Breast epithelium (tissue), 4 donors: ENCODE measurements at places on chromosomes 16 and 17.
A peak's percentile ranks its signal among the peaks of the same experiment; 100 is the strongest.

DNA sequence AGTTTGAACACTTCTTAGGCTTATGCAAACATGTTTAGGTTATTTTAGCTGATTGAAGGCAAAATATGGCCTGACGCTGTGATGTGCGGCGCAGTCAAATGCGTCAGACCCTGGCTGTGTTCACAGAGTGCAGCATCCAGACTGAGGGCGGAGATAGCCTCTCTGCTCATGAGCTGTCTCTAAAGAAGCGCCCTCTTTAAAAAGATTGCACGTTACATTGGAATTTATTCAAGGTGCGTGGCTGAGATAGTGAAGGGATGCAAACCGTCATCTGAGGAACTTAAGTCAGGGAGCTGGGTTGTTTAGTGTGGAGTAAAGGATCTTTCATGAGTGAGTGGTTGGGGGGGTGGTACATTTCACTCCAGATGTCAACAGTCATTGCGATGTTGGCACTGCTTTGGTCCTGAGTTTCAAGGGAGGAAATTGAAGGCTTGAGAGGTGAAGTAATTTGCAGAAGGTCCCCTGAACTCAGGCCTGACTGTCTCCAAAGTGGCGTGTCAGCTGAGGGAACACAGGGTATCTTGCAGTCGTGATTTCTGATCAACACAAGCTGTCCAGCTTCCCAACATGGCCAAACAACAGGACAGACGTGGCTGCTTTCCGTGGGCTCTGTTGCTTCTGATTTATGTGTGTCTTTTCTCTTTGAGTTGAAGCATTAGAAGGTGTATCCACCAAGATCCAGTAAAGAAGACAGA lies 33.4 kb downstream of the RPTOR start:
- no peak for DNase-seq

GRCh38 chr17:48893646-48894508 lies 1.3 kb downstream of the ATP5MC1 start:
- DNase-seq: no peak

GRCh38 chr17:83111516-83112282 lies 32.3 kb downstream of the METRNL start:
- DNase-seq: no peak

GRCh38 chr17:19386974-19387920 lies at the start of gene MFAP4:
Gene MFAP4, minus strand, starts transcription at chr17:19387190. Its CDS starts 35 bp downstream, at chr17:19387155.
- peak; percentile 73 for DNase-seq

DNA sequence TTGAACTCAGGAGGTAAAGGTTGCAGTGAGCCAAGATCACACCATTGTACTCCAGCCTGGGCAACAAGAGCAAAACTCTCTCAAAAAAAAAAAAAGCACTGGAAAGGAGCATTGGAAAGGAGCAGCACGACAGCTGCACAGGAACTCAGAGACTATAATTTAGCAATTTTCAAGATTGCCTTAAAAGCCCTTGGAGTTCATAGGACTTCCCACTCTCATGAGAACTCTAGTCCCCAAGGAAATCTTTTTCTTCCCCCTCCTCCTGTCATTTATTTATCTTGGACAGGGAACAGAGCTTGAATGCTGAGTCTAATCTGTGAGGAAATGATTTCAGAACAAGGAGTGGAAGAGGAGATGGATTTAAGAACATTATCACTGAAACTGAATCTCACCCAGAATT lies 69.0 kb downstream of the PLXDC1 start:
- no peak for DNase-seq

- no peak for DNase-seq
These were observed 137.9 kb upstream of the ZKSCAN2 start for GRCh38 chr16:25395528-25395927.

DNA sequence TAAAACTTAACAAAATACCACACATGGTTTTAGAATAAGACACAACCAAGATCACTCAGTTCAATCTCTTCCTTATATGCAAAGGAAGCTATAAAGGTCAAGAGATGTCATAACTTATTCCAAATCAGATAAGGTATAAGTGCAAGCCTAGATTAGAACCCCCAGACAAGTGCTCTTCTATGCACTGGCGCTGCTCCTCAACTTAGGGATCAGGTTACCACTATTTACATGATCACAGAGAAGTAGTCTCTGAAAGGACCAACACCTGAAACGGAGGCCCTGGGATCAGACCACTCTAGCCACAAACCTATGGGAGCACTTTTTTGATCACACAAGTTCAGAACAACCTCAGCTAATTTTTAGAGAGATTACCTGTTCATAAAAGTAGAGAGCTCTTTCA lies 16.6 kb downstream of the COPS3 start:
- DNase-seq: no peak

GRCh38 chr17:50056217-50056960 lies 479 bp downstream of the ITGA3 start:
- peak; percentile 69 for DNase-seq

- no peak for DNase-seq
These were observed 92.3 kb downstream of the C16orf78 start for GRCh38 chr16:49465661-49466528.

- peak; percentile 19 for DNase-seq
These were observed 4.4 kb downstream of the CLEC19A start for GRCh38 chr16:19289811-19290485.

DNA sequence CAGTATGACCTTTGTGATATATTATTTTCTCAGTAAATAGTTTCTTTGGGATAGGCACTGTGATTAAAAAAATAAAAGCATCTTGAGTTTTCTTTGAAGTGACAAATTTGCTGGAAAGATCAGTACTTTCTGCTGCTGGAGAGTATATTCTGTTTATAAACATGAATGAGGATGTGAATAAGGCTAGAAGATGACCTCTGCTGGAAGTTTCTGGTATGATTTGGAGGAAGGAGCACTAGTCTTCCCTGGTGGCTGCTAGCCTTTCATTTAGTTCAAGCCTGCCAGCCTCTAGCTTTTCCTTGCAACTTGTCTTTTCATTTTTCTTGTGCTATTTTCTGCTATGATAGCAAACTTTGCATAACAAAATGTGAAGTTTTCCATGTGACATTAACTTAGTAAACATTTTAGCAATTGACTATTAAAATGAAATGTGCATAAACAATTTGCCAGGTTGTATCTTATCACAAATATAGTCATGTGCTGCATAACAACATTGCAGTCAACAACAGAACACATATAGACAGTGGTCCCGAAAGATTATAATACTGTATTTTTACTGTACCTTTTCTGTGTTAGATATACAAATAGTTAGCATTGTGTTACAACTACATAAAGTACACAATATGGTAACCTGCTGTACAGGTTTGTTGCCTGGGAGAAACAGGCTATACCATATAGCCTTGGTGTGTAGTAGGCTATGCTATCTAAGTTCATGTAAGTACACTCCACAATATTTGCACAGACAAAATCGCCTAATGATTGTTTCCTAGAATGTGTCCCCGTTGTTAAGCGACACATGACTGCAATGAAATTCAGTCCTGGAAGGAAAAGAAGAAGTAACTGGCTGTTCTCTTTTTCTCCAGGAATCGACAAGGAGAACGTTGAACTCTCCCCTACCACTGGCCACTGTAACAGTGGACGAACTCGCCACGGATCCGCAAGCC lies 18.1 kb upstream of the RAB11FIP4 start:
- no peak for DNase-seq

DNA sequence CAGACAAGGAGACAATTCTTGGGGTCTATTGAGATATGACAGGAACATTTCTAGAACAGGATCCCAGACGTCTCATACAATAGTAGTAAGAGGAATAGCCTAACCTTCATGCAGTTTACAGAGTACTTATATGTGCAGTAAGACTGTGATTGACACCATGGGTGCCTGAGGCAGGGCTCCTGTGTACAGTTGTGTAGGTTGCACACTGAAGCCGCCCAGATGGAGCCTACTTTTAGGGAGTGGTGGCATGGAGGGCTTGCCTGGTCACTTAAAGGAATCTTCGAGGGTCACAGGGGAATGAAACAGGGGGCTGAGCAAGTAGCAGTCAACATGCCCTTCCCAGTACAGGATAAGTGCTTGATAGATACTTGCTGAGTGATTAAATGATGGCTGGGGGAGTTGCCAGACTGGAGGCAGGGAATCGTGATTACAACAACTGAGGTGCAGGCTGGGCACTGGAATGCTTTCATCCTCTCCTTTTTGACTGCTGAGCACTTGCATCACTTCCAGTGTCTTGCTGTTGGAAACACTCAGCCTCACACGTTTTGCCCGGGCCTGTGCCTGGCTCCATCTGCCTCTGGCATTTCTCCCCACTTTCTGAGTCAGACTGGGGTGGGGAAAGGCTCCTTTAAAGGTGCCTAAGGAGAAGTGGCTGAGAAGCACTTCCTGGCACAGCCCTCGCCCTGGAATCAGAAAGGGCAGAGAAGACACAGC lies 71.0 kb downstream of the COPRS start:
- DNase-seq: peak; percentile 54

DNA sequence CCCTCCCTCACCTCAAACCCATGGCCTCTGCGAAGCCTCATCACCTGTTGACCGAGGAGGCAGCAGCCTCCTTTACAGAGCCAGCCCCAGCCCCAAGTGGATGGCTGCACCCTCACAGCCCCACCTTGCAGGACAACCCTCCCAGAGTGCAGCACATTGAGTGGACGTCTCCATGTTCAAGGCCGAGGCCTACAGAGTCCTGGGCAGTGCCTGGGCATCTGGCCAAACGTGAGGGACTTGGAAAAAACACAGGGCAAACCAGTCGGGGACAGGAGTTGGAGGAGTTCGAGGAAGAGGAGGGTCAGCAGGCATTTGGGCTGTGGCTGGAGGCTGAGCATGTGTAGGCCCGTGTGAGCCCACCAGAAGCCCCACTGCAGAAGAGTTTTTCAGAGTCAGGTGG lies 39.6 kb downstream of the ACTG1 start:
- no peak for DNase-seq

DNA sequence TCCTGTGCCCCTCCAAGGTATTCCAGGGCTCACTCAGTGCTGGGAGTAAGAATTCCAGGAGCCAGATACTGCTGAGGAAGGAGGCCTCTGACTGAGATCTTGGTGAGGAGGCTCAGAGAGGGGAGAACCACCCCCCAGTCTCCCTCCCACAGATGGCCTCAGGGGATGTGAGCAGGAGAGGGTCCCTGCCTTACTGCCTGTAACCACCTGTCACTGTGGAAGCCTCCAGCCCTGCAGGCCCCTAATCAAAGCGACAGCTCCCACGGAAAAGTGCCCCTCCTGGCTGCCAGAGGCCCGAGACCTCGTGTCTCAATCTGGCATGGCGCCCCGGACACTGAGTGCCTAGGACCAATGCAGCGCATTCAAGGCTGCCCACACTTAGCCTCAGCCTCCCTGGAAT lies 7.7 kb upstream of the C17orf113 start:
- DNase-seq: no peak

DNA sequence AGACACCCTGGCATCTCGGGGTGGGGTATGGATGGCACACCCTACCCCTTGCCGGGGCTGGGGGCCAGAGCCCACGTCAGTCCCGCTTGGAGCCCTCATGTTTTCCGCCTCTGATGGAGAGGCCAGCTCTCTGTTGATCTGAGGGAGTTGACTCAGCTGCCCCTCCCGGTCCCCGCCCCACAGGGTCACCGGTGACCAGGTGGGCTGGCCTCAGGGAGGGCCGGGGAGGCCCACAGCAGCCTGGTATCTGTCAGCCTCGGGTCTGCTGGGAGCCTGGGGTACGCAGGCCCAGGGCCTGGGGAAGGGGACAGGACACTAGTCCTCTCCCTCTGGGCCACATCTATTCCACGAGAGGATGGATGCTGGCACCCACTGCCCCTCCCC lies 109.5 kb upstream of the CIBAR2 start:
- no peak for DNase-seq

DNA sequence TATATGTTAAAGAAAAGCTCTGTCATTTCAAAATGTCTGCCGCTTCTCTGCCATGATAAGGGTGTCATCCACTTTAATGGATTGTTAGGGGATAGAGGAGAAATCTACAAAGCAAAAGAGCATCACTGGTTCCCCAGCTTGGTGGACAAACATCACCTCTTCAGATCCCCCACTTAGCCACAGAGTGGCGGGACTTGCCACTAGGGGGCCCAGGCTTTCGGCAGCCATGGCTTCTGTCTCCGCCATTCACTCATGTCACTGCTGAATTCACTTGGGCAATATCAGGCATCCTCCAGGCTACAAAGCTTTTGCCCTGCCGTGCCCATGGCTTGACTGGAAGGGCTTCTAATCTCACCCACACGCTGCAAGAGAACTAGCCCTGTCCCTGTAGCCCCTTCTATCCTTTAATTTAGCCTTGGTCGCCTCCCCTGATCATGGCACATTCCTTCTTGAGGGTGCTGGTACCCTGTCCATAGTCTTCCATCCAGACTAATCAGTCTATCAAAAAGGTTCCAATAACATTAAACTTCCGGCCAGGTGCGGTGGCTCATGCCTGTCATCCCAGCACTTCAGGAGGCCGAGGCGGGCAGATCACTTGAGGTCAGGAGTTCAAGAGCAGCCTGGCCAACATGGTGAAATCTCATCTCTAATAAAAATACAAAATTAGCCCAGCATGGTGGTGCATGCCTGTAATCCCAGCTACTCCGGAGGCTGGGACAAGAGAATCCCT lies 34.7 kb downstream of the SBK1 start:
- DNase-seq: no peak

DNA sequence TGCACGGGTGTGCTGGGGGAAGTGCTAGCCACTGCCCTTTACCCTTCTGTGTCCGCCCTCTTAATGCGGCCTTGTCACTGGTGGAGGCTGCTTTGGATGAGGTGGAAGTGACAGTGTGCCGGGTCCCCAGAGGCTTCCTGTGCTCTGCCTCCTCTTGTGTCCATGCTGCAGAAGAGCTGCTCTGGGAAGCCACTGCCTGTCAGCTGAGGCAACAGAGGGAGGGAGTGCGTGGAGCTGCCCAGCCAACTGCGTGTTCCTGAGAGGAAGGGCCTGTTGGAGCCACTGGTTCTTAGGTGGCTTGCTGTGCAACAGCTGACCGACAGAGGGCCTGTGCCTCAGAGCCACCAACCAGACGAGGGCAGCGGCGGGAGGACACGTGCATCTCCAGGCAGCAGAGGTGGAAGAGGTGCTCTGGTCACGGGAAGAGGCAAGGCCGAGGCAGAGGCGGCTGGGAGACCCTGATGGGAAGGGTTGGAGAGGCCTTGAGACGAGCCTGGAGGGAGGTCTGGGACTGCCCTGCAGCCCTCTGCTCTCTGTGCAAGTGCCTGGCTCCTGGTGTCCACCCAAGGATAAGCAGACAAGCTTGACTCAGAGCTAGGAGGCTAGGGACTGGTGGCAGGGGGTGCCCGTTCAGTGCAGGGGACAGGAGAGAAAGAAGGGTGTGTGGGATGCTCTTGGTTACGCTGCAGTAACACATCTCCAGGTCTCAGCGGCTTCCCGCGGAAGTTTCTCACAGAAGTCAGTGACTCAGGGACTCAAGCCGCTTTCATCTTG lies 25.4 kb downstream of the B9D1 start:
- no peak for DNase-seq

DNA sequence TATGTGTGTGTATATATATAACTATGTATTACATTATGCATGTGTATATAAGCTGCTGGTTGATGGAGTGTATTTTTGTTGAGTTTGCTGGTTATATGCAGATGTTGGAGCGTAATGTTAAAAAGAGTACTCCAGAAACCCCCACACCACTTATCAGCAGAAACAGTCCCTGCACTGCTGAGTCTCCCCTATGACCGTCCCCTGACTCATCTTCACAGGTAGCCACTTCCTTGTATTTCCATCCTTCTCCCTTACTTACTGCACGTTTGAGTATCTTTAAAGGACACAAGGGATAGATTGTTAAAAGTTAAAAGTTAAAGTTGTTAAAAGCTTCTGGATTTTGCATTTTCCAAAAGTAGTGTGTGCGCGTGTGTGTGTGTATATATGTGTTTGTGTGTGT lies 853.9 kb upstream of the EEF2KMT start:
- DNase-seq: no peak
